ENCODE measurements at places on chromosomes 4 and X. TPM values are rescaled to one million over a fixed set of nuclear protein-coding genes. Genes with fewer than 3 reads are reported as not detected.

- no peaks in the 10 kb centered on the region for H3K36me3 ChIP-seq
- no peaks in the 10 kb centered on the region for H3K4me1 ChIP-seq
- DNase-seq = no peak
- H3K4me3 ChIP-seq = no peak overlapping the region
- no peak overlapping the region for H3K27ac ChIP-seq
Observed at GRCh38 chr4:93646233-93646930, 182.2 kb upstream of the ATOH1 start.

DNA sequence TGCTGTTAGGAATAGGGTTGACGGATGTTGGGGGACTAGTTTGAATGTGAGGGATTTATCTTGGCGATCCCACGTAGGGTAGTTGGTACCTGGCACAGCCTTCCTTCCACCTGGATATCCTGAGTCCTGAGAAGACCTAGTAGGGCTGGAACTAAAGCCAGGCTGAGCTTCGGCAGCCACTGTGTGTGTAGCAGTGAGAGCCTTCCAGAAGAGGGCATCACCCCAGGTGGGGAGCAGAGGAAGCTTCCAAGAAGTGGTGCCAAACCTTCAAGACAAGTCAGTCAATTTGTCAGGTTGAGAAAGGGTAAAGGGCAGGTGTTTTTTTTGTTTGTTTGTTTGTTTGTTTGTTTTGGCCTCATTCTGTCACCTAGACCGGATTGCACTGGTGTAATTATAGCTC, 1.2 kb upstream of the FGFBP2 start:
- H3K27ac ChIP-seq = no peak overlapping the region
- peak overlapping the region; percentile 56 for H3K4me3 ChIP-seq
- peaks cover 28% of the 10 kb centered on the region for H3K4me1 ChIP-seq
- DNase-seq = no peak
- no peaks in the 10 kb centered on the region for H3K27me3 ChIP-seq

DNA sequence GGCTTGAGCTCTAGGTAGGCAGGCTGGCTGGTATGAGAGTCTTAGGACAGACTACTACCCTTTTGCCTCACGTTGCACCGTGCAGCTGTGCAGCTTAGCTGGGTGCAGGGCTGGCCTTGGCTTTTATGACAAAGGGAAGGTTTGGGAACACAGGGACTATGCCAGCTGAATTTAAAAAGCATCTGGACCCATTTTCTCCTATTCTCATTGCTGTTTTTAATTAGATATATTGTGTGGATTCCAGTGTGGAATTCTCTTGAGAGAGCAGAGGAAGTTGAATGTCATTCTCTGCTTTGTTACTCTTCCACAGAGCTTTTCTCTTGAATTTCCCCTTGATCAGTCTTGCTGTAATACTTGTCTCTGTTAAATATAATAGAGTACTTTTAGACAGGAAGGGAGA, 192.7 kb downstream of the ZNF330 start:
- H3K4me1 ChIP-seq = no peaks in the 10 kb centered on the region
- DNase-seq = no peak
- H3K36me3 ChIP-seq = no peaks in the 10 kb centered on the region
- H3K4me3 ChIP-seq = no peak overlapping the region

- no peaks in the 10 kb centered on the region for H3K27me3 ChIP-seq
- H3K4me1 ChIP-seq = peaks cover 28% of the 10 kb centered on the region
- peaks cover 19% of the 10 kb centered on the region for H3K36me3 ChIP-seq
- no peak overlapping the region for H3K4me3 ChIP-seq
- H3K27ac ChIP-seq = peak overlapping the region; percentile 73
Observed at GRCh38 chr4:4415806-4416805, 29.2 kb downstream of the NSG1 start.

- H3K27ac ChIP-seq = no peak overlapping the region
- no peaks in the 10 kb centered on the region for H3K36me3 ChIP-seq
- H3K4me1 ChIP-seq = peaks cover 9% of the 10 kb centered on the region
- H3K27me3 ChIP-seq = peaks cover 11% of the 10 kb centered on the region
Observed at GRCh38 chrX:102129473-102129872, 4.0 kb downstream of the TCEAL2 start.

GRCh38 chrX:49071877-49072711, 1.7 kb downstream of the PRAF2 start:
- peaks cover 23% of the 10 kb centered on the region for H3K4me1 ChIP-seq
- no peaks in the 10 kb centered on the region for H3K27me3 ChIP-seq
- no peak for DNase-seq
- H3K27ac ChIP-seq = peak overlapping the region; percentile 65
- no peaks in the 10 kb centered on the region for H3K36me3 ChIP-seq
- H3K4me3 ChIP-seq = no peak overlapping the region

DNA sequence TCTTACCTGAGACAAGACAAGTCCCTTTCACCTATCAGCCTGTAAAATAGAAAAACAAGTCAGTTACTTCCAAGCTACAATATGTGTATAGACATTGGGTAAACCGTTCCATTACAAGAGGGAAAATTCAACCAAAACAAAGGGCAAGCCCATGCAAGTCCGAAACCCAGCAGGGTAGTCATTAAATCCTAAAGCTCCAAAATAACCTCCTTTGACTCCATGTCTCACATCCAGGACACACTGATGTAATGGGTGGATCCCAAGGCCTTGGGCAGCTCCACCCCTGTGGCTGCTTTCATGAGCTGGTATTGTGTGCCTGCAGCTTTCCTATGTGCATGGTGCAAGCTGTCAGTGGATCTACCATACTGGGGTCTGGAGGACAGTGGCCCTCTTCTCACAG, 14.7 kb upstream of the FAM47B start:
- H3K4me1 ChIP-seq = no peaks in the 10 kb centered on the region
- no peaks in the 10 kb centered on the region for H3K36me3 ChIP-seq
- H3K27me3 ChIP-seq = no peaks in the 10 kb centered on the region

DNA sequence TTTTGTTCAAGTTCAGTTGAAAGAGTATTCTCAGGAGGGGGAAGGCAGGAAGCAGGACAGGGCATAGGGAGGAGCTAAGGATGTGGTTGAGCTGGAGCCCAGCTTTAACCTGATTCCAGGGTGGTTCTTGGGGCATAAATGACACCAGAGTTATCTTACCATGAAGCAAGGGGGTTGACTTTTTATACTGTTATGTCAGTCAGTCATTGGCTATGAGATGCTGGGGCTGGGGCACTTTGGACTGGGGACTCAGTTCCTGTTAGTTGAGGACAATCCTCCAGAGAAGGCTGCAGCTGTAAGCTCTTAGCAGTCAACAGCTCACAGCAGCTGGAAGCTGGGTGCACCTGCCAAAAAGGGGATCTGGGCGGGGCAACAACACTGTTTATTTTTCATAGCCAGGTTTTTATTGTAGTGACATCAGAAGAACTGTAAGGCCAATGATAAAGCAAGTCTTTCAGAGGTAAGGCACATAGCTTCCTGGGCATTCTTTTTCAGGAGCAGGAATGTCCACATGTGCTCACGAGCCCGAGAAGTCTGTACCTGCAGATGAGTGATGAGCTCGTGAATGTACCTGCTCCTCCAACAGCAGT, 78.5 kb downstream of the MID1IP1 start:
- peak overlapping the region; percentile 50 for H3K4me3 ChIP-seq
- no peaks in the 10 kb centered on the region for H3K27me3 ChIP-seq
- H3K36me3 ChIP-seq = no peaks in the 10 kb centered on the region
- no peak for DNase-seq
- peak overlapping the region; percentile 38 for H3K27ac ChIP-seq
- H3K4me1 ChIP-seq = peaks cover 16% of the 10 kb centered on the region

GRCh38 chrX:112997991-112998390, 157.4 kb upstream of the AMOT start:
- H3K4me3 ChIP-seq = no peak overlapping the region
- H3K36me3 ChIP-seq = no peaks in the 10 kb centered on the region
- no peaks in the 10 kb centered on the region for H3K27me3 ChIP-seq
- no peak for DNase-seq
- no peaks in the 10 kb centered on the region for H3K4me1 ChIP-seq

GRCh38 chrX:137401092-137401491, 164.8 kb upstream of the ZIC3 start:
- no peaks in the 10 kb centered on the region for H3K4me1 ChIP-seq
- no peaks in the 10 kb centered on the region for H3K36me3 ChIP-seq
- H3K27ac ChIP-seq = no peak overlapping the region
- H3K4me3 ChIP-seq = no peak overlapping the region

DNA sequence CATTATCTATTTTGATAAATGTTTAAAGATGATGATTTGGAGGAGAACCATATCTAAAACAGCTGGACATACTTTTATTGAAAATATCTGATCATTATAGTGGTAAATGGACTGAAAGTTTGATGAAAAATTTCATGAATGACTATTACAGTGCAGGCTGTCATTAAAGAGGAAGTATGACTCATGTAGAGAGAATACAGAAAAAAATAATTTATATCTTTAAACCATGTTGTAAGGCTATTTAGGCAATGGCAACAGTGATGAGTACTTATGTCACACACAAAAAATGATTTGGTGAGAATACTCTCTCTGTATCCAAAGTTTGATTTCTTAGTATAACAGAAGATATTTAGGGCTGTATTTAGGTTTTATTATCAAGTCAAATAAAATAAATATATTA, 3.9 kb upstream of the GLRB start:
- no peaks in the 10 kb centered on the region for H3K36me3 ChIP-seq
- no peak overlapping the region for H3K27ac ChIP-seq
- DNase-seq = no peak

GRCh38 chr4:176333076-176333475, 13.3 kb downstream of the SPCS3 start:
- peaks cover 11% of the 10 kb centered on the region for H3K36me3 ChIP-seq
- no peaks in the 10 kb centered on the region for H3K27me3 ChIP-seq
- H3K4me3 ChIP-seq = no peak overlapping the region

- no peak overlapping the region for H3K4me3 ChIP-seq
- no peak for DNase-seq
- no peaks in the 10 kb centered on the region for H3K27me3 ChIP-seq
- no peaks in the 10 kb centered on the region for H3K4me1 ChIP-seq
- H3K27ac ChIP-seq = no peak overlapping the region
Observed at GRCh38 chr4:156781852-156782251, 189.7 kb downstream of the PDGFC start.

- H3K36me3 ChIP-seq = peaks cover 34% of the 10 kb centered on the region
- H3K27ac ChIP-seq = peak overlapping the region; percentile 99
- H3K27me3 ChIP-seq = no peaks in the 10 kb centered on the region
- DNase-seq = no peak
- H3K4me3 ChIP-seq = peak overlapping the region; percentile 98
Observed at GRCh38 chr4:67702166-67702565, 1.2 kb upstream of the UBA6 start.

The SYTL4 gene
- not detected for total RNA-seq

The SPANXN3 gene
- not detected for total RNA-seq

The TECRL gene
- total RNA-seq = not detected

The HERC5 gene
- 12.3 TPM for total RNA-seq

The DCAF4L1 gene
- total RNA-seq = 0.78 TPM

The LDB2 gene
- not detected for total RNA-seq

The ABLIM2 gene
- total RNA-seq = 4.4 TPM

The RHOXF1 gene
- 1.6 TPM for total RNA-seq

All from naive thymus-derived CD8-positive, alpha-beta T cell (primary cell).